Right hindlimb (tissue), 1 donor: ENCODE measurements at places on chromosomes 1 and 21.

- DNase-seq = peak; percentile 1
Observed at GRCh38 chr21:42565886-42566523, 52.4 kb downstream of the SLC37A1 start.

DNA sequence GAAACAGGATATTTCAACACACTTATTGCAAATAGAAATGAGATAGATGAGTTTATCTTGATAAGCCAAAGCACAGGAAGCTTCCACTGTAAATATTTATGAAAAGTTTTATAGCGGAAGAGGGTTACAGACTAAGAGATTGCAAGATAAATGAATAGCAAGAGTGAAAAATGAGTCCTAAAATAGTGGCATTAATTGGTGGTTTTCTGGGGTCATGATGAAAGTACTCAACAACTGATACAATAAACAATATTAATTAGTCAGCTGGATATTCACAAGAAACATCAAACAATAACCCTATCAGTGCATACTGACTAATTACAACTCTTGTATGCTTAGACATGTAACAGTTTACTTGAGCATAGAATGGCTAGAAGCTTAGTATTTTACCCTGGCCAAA, 154.8 kb upstream of the CHODL start:
- no peak for DNase-seq

- peak; percentile 29 for DNase-seq
Observed at GRCh38 chr1:178941849-178942248, 71.0 kb upstream of the ANGPTL1 start.

GRCh38 chr1:32399843-32400242, 5.6 kb upstream of the BSDC1 start:
- no peak for DNase-seq

DNA sequence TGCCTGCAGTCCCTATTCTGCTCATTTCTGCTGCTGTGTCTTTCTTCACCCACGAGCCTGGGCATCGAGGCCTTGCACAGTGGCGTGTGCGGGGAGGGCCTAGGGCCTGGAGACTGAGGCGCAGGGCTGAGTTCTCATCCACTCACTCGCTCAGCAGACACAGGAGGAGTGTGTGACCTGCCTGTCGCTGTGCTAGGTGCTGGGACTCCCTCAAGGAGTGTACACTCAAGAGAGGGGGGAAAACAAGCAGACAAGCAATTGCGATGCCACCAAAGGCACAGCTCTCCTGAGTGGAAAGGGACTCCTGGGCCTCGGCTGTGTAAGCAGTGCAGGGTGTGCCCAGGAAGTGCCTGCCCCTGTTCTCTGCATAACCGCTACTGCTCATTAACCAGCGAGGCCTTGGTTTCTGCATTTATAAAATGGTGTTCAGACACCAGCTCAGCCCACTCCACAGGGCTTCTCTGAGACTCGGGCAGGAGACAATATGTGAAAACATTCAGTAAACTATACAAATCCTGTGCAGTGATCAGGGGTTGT, 4.2 kb downstream of the RD3 start:
- DNase-seq = no peak

DNA sequence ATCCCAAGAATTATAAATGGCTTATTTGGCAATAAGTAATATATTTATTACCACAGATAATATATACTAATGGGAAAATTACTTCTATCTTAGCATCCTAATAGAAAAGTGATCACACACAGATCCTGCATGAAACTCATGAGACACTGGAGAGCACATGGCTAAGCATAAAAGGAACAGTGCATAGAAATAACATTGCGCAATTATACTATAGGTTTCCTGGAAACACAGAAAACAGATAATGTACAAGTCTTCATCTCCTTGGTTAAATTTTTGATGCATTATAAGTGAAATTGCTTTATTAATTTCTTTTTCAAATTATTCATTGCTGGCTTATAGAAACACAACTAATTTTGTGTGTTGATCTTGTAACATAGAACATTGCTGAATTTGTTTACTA, 210.4 kb downstream of the USH2A start:
- DNase-seq = no peak

- no peak for DNase-seq
Observed at GRCh38 chr1:18997508-18997907, 41.0 kb upstream of the IFFO2 start.

DNA sequence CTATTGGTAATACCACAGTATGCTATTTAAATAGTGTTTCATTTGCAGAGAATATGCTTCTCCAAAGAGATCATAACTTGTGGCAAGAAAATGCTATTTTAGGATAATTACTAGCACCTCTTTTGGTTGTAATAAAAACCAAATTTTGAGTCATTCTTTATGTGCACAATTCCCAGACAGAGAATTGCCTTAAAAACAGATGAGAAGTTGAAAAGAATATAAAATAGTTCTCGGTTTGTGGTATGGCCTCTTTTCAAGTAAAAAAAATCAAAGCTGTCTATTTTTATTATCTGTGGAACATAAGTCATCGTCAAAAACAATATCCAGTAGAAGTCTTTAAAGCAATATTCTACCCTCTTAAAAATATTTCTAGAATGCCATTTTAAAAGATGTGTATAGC, 185.9 kb downstream of the GREM2 start:
- no peak for DNase-seq

DNA sequence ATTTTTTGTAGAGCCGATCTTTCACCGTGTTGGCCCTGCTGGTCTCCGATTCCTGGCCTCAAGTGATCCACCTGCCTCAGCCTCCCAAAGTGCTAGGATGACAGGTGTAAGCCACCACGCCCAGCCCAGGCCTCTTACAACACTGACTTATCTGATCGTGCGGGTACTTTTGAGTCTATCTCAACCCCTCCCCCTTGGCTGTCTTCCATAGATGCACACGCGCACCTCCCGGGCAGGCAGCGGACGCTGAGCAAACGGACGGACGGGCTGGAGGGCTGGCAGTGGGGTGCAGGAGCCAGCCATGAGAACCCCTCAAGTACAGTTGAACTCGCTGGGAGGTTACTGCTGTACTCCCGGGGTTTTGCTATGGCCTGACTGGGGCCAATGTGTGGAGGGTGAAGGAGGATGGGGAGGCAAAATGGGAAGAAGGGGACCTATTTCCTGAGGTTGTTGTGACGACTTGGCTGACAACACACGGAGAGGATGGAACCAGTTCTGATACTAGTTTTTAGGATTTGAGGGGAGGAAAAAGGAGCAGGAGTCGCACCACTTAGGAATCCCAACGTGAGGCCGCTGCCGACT, 959 bp downstream of the CD58 start:
- no peak for DNase-seq

GRCh38 chr1:9400425-9401079, 107.9 kb downstream of the SPSB1 start:
- no peak for DNase-seq

DNA sequence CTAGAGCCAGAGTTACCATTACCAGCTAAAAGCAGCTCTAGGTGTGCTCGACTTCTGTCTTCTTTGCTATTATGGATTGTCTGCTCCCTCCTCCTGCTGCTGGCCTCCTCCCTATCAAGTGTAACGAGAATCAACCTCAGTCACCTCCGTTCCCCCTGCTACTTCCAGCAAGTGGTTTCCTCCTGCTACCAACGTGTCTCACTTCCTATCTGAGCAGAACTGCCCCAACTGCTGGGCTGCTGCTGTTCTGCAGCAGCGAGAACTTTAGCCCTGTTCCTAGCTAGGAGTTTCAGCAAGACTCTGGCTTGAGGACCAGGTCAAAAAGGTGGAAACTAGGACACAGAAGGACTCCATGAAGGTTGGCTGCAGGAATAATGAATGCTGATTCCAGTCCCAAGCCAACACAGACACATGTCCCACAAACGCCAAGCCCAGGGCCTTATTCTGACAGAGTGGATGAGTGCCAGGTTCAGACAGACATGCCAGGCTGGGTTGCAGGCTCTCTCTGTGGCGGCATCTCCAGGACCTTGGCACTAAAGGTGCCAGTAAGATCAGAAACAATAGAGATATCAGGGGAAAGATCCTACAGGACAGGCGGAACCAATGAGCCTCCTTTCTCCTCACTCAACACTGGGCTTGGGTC, 46.9 kb downstream of the CD34 start:
- DNase-seq = no peak

DNA sequence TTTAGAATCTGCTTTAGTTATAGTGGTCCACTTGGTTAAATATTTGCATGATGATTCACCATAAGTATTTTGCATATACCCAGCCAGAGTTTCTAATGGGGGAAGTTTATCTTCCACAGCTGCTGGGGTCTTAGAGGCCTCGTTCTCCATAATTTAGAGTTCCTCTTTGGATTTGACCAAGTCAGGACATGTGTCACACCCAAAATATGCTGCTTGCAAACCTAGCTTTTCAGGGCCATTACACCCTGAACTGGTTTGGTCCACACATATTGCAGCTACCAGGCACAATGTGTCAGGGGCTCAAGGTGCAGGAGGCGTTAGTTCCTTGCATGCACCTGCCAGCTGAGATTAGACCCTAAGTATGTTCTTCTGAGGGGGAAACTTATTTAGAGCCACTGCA, 17.1 kb upstream of the FMO4 start:
- DNase-seq = no peak

GRCh38 chr1:11567244-11568065, 86.8 kb downstream of the FBXO2 start:
- no peak for DNase-seq

- no peak for DNase-seq
Observed at GRCh38 chr1:183838221-183838620, 33.3 kb downstream of the RGL1 start.

- DNase-seq = no peak
Observed at GRCh38 chr1:2032737-2033136, 13.6 kb downstream of the GABRD start.

DNA sequence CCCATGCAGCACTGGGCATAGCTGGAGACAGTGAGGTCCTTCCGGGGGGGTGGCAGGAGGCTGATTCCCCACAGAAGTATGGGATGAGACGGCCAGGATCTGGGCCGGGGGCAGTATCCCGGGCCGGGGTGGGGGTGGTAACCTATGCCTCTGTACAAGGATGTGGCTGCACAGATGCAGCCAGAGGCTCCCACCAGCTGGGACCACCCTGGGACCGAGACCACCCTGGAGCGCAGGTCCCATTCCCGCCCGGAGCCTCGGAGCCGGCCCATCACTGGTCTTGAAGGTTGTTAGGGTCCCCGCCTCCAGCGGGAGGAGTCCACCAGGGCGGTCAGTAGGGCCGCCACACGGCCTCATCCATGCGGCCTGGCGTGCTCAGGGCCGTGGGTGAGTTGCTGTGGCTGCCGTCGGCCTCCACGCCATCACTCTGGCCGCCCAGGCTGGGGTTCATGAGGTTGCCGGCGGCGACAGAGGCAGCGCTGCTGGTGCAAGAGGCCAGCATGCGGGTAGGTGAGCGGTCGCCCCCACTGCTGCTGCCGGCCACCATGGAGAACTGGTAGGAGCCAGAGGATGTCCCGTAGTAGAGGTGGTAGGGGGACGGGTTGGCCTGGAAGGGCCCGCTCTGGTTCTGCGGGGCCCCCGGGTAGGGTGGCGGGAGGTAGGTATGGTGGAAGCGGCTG, 28.1 kb downstream of the RUNX3 start:
- DNase-seq = no peak

DNA sequence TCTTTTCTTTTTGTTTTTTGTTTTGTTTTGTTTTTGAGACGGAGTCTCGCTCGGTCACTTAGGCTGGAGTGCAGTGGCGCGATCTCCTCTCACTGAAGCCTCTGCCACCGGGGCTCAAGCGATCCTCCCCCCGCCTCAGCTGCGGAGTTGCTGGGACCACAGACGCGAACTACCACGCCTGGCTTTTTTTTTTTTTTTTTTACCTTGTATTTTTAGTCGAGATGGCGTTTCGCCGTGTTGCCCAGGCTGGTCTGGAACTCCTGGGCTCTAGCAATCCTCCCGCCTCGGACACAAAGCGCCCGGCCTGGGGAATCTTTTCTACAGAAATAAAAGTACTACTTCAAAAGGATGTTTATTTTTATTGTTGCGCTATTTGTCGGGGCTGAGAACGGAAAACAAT, 1.1 kb upstream of the SETDB1 start:
- no peak for DNase-seq

- DNase-seq = no peak
Observed at GRCh38 chr1:2468540-2468939, 7.5 kb upstream of the PLCH2 start.

GRCh38 chr1:53573931-53574330, 114.7 kb downstream of the DMRTB1 start:
- DNase-seq = peak; percentile 13
